ENCODE measurements at places on chromosomes 16 and 17.

GRCh38 chr16:85350973-85351372, 238.7 kb upstream of the CIBAR2 start:
- no peak for DNase-seq

- DNase-seq: peak; percentile 76
Observed at GRCh38 chr16:22077700-22078313, 14.5 kb upstream of the VWA3A start.

DNA sequence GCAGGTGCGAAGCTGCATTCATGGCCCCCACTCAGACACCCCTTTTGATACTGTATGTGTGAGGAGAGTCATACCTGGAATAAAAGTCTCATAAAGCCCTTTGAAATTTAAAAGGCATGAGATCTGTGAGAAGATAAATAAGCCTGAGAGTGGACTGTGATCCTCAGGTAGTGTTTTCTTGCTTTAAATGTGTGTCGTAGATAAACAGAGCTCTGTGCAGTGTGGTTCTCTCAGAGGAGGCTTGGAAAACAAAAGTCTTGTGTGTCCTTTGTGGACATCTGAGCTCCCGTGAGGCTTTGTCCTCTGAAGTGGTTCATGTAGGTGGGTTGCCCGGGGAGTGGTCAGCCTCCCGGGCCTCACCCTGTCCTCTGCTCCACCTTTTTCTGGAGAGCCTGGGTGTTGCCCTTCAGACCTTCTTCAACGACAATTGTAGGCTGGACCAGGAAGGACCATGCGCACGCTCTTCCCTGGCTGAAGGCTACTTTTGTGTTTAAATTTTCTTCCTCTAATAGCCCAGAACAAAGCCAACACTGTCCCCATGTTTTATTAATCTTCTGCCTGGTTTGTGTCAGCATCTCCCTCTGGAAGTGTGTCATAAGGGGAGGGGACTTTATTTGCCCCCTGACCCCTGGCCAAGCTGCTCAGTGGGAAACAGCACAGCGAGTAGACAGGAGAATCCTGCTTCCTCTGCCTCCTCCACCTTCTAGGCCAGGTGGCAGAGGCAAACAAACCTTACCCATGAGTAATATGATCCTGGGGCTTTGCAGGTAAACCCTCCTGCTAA, 151.2 kb downstream of the MSI2 start:
- no peak for DNase-seq

GRCh38 chr16:86872833-86873232, 294.5 kb downstream of the FOXL1 start:
- DNase-seq: no peak

- DNase-seq: no peak
Observed at GRCh38 chr17:66837885-66838665, 3.2 kb downstream of the CACNG5 start.

DNA sequence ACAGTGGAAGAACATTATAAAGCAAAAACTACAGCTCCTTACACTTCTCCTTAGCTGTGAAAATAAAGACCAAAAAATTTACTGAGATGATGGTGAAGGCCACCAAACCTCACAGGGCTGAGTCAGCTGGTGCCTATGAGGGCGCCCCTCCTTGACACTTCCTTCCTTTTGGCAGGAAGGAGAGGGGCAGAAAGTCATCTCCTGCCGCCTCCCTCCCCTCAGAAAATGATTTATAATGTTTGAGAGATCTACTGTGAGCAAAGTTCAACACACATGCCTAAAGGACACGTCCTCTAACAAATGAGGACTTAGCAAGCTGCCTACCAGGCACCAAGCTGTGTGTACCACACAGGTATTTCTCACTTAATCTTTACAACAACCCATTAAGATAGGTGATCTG, 245.7 kb downstream of the PRKCA start:
- DNase-seq: peak; percentile 9

GRCh38 chr16:86395477-86395876, 114.8 kb upstream of the FOXF1 start:
- DNase-seq: no peak

DNA sequence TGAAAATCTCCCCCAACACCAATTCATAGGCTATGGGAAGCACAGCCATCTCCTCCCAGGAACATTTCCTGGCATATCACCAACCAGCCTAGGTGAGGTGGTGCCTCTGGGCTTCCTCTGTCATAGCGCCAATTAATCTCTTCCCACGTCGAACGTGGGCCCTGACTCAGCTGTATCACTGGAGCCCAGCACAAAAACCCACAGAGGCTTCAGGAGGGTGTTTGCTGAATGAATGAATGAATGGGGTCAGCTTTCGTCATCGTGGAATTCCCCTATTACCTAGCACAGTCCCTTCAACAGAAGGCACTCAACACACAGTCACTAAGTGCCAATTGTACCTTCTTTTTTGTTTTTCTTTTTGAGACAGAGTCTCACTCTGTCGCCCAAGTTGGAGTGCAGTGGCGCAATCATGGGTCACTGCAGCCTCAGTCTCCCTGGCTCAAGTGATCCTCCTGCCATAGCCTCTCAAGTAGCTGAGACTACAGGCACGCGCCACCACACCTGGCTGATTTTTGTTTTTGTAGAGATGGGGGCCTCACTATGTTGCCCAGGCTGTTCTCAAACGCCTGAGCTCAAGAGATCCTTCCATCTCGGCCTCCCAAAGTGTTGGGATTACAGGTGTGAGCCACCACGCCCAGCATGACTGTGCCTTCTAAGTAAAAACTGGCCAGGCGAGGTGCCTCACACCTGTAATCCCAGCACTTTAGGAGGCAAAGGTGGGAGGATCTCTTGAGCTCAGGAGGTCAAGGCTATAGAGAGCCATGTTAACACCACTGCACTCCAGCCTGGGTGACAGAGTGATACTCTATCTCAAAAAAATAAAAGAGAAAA, 4.1 kb downstream of the ZNF688 start:
- peak; percentile 61 for DNase-seq

DNA sequence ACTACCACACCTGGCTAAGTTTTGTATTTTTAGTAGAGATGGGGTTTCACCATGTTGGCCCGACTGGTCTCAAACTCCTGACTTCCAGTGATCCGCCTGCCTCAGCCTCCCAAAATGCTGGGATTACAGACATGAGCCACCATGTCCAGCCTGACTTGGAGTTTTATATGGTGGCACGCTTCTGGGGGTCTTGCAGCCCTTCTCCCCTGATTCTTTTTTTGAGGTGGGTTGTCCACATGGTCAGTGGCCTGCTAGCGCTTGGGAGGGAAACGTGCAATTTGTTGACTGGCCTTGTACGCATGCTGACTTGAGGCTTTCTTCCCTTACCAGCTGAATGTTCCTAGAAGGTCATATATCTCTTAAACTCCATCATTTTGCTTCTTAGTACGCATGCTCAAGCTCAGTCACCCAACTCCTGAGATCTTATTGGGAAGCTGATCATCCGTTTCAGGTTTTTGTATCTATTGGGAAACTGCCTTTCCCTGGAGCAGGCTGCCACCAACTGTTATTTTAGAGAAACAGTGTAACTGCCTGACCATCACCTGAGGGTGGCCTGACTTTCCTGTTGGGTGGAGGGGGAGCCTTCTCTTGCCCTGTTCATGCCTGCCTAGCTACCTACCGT, 13.7 kb upstream of the LDHD start:
- no peak for DNase-seq

DNA sequence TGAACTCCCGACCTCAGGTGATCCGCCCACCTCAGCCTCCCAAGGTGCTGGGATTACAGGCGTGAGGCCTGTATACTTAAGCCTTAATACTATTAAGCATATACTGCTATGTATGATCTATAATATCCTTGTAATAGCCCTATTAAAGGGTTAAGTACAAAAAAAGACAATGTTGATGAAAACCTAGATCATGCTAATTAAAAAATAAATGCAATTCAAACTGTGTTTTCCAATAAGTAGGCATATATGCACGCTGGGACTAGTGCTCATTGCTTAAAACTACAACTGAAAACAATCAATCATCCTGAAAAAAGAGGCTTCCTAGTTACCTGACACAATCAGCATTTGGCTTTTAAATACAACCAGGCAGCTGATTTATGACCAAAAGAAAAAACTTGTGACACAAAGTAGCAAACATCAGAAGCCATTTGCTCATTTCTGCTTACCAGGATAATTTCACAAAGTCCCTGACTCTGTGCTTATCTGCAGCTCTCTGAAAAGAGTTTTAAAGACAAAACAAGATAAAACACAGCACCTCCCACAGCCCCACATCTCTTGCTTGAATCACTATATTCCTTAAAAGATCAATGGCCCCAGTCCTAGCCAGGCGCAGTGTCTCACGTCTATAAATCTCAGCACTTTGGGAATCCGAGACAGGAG, 11.1 kb downstream of the ZNF385C start:
- DNase-seq: no peak
